ENCODE measurements at places on chromosomes 16 and 17. TPM values are rescaled to one million over a fixed set of nuclear protein-coding genes. Genes with fewer than 3 reads are reported as not detected.

NLK gene
- 51.3 TPM for total RNA-seq

ABCC6 gene
- total RNA-seq = 0.18 TPM

GGA2 gene
- total RNA-seq = 37.0 TPM

CYBC1 gene
- 32.2 TPM for total RNA-seq

PRR15L gene
- not detected for total RNA-seq

SBK1 gene
- 28.1 TPM for total RNA-seq

KRTAP1-1 gene
- not detected for total RNA-seq

GINS2 gene
- 11.3 TPM for total RNA-seq

KRT27 gene
- 0.18 TPM for total RNA-seq

HP gene
- total RNA-seq = 0.27 TPM

MRTFB gene
- total RNA-seq = 43.4 TPM

ZBTB4 gene
- total RNA-seq = 17.1 TPM

ITGAD gene
- not detected for total RNA-seq

C17orf78 gene
- not detected for total RNA-seq

GGT6 gene
- not detected for total RNA-seq

GLYR1 gene
- 55.9 TPM for total RNA-seq

TNFRSF13B gene
- not detected for total RNA-seq

NPTX1 gene
- total RNA-seq = 17.9 TPM

PMP22 gene
- total RNA-seq = 20.4 TPM

GJD3 gene
- total RNA-seq = 0.45 TPM

GRB7 gene
- not detected for total RNA-seq

HEXD gene
- total RNA-seq = 17.8 TPM

GFAP gene
- 318 TPM for total RNA-seq

EVI2B gene
- total RNA-seq = 0.36 TPM

LAT gene
- 1.3 TPM for total RNA-seq

Measured in cerebellum (tissue), 4 donors.